ENCODE measurements at places on chromosomes 6 and 20. TPM values are rescaled to one million over a fixed set of nuclear protein-coding genes. Genes with fewer than 3 reads are reported as not detected.

GRCh38 chr6:161584051-161584450, 310.2 kb upstream of the AGPAT4 start:
- no peak for DNase-seq

GRCh38 chr20:44183282-44183681, 3.7 kb downstream of the JPH2 start:
- DNase-seq: no peak

- DNase-seq: no peak
Measured at GRCh38 chr6:15242937-15243614, 2.8 kb upstream of the JARID2 start.

- DNase-seq: no peak
Measured at GRCh38 chr20:16350465-16350864, 222.8 kb downstream of the KIF16B start.

DNA sequence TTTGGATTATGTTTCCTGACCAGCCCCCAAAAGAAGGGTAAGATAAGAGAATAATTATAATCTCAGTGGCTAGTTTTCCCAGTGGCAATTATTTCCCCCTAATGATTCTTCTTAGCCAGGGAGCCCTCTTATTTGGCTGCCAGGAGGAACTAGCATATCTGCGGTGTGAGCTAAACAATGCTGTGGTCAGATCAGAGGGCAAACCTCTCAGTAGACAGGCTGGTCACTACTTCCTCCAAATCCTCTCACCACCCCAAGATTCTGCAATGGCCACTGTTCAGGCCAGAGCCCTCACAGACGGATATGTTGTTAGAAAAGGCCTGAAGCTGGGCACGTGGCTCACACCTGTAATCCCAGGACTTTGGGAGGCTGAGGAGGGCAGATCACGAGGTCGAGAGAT, 273.4 kb upstream of the SASH1 start:
- DNase-seq: no peak

DNA sequence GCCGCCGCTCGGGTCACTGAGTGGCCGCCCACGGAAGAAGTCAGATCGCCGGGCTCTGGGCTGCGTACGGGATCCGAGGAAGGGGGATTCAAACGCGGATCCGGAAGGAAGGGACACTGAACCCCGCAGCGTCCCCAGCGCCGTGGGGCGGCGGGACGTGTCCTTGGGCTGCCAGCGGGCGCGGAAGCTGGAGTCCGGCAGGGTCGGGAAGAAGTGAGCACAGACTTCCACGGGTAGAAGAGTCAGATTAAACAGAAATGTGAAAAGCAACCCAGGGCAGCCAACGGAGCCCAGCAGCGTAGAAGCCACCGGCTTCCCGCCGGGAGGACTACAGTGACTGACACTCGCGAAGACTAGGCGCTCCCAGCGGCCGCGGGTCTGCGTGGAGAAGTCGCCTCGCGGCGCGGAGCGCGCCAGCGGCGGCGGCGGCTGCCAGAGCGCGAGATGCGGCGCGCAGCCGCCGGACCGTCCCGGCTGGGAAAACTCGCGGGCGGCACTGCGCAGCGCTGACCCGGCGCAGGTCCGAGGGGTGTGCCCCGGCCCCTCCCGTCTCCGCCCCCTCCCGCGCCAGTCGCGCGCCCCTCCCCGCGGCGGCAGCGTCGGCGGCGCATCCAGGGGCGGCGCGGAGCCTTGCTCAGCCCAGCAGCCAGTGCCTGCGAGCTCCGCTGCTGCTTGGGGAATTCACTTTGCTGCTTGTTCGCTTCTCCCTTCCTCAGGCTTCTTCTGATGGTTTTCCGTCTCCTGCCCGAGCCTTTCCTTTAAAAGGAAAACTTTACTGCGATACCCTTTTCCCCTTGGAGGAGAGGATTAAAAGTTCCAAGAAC, at the start of gene SAMD5:
TSS of gene SAMD5 (plus strand) at position 649 of the 824 bp plus-strand sequence. CDS start 239 bp downstream, outside the sequence.
- DNase-seq: peak; percentile 16

Gene SENP6
- polyA plus RNA-seq: 55.8 TPM

Gene CPXM1
- polyA plus RNA-seq: 9.0 TPM

Gene HLA-DRB1
- polyA plus RNA-seq: not detected

Gene PLN
- 0.14 TPM for polyA plus RNA-seq

Data from AG04450 (cell line).